ENCODE measurements at places on chromosomes 7 and 10.

- peak; percentile 96 for DNase-seq
Observed at GRCh38 chr7:37031571-37032257, 307.4 kb upstream of the AOAH start.

GRCh38 chr7:142301299-142301698 is 43.4 kb upstream of the PRSS58 start:
- DNase-seq = no peak

DNA sequence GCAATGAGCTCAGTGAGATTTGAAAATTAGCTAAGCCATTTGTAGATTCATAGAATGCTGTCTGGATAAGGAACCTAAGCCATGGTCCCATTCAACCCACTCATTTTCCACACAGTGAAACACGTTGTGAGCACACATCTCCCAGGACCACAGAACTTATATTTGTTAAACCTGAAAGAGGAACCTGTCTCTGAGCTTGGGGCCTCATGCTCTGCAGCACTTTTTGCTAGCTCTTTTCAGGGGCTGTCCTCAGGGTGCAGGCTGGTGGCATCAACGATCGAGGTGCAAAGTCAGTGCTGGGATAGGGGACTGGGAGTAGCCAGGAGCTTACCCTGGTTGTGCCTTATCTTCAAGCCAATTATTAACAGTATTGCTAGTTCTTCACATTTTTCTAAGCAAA is 11.9 kb downstream of the HECW1 start:
- no peak for DNase-seq

- DNase-seq = no peak
Observed at GRCh38 chr10:98980353-98980752, 255.3 kb downstream of the HPSE2 start.

DNA sequence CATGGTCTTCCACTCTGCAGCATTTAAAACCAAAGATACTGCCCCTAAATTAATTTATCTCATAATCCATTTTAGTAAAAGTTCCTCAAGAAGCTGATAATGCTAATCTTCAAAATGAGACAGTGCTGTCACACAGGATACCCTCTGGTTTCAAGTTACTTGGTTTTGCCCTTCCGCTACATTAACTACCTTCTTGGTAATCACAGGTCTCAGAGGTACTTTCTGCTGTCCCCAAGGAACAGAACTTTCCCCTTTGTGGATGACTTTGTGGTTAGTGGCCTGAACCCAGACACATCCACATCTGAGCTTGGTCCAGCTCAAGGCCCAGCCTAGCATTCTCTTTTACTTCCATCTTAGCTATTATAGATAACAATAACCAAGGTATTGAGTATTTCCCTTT is 88.8 kb upstream of the TMEM26 start:
- no peak for DNase-seq

- peak; percentile 87 for DNase-seq
Observed at GRCh38 chr10:103451091-103451813, 918 bp downstream of the CALHM2 start.
